Amniotic stem cell (primary cell): ENCODE measurements at places on chromosomes 2 and 18.

DNA sequence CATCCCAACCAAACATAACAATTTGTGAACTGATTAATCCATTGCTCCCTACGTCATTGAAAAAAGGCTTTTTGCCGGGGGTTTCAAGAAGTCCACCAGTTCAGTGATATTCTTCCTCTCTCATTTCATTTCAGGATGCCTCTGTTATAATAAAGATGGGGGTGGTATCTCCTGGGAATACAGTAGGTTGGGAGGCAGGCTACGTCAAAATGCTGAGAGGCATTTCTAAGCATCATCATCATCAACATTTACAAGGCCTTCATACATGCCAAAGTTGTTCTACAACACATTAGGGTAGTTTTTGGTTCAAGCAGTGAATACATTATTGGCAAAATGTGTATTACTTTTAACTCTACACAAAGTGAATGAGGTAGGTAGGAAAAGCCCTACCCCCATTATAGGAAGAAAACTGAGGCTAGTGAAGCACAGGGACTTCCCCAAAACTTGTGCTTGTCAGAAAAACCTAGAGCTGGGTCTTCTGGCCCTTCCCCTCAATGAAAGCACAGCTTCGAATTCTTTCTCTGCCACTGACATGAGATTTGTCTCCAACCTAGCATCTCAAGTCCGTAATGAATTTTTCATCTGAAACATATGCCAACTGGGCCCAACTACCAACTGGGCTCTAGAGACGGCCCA, 11.3 kb downstream of the OSR1 start:
- no peak for DNase-seq

DNA sequence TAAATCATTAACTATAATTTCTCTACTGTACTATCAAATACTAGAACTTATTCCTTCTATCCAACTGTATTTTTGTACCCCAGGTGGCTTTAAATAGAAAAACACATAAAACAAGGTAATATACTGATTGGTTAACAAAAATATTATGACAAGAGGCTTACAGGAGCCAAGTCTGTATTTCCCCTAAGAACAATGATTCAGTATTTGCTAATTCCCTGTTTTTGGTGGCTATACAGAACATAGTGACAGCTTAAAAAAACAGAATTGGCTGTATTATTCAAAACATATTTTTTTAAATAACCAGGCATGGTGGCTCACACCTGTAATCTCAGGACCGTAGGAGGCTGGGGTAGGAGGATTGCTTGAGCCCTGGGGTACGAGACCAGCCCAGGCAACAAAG, 16.3 kb downstream of the RTN4 start:
- DNase-seq = no peak

DNA sequence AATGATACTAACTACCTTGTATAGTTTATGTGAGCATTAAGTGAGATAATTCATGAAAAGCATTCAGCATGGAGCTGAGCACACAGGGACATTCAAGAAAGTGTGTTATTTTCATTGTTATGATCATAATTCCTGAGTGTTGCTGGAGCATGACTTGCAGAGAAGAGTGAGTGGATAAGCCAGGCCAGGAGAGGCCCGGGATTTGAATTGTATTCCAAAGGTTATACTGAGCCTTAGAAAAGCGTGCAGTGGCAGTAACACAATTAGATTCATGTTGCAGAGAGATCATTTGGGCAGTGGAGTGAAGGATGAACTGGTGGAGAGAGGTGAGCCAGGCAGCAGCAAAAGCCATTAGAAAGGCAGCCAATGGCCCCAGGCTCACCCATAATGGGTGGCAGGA, 142.9 kb upstream of the SH3BP4 start:
- no peak for DNase-seq

DNA sequence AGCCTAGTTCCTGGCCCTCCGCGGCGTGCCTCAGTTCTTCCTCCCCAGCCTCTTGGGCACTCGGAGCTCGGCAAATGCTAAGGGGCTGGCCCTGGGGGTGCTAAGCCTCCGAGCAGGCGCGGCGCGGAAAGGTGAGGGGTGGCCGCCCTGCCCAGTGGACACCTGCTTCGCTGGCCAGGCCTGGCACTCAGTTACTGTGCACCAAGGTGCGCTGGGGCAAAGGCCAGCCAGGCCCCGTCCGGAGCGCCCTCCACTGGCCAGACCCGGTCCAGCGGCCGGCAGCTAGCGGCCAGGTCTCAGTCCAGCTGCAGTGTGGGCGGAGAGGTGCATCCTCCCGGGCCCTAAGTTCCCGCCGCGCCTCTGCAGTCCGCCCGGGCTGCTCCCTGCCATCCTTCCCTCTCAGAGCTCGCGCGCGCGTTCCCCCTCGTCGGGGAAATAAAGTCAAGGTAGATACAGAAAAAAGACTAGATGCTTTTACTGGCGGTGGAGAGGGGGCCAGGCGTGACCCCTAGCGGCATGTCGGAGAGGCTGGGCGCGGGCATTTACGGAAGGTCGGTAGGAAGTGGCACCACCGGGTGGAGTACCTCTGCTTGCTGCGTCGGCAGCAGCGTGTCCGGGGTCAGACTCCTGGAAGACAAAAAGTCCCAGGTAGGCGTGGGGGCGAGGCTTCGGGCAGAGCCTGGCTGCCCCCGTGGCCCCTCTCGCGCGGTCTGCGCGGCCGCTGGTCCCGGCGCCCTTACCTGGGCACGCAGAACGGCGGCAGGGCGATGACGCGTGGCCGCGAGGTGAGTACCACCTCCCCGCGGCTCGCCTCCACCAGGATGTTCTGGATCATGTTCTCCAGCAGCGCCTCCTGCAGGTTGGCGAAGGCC, 9.4 kb upstream of the CRYBA2 start:
- no peak for DNase-seq

GRCh38 chr2:205706769-205707381, 24.6 kb downstream of the NRP2 start:
- no peak for DNase-seq

GRCh38 chr18:48792611-48793380, 158.0 kb downstream of the SMAD7 start:
- DNase-seq = no peak

- no peak for DNase-seq
Measured at GRCh38 chr2:152558158-152558984, 158.9 kb downstream of the PRPF40A start.

DNA sequence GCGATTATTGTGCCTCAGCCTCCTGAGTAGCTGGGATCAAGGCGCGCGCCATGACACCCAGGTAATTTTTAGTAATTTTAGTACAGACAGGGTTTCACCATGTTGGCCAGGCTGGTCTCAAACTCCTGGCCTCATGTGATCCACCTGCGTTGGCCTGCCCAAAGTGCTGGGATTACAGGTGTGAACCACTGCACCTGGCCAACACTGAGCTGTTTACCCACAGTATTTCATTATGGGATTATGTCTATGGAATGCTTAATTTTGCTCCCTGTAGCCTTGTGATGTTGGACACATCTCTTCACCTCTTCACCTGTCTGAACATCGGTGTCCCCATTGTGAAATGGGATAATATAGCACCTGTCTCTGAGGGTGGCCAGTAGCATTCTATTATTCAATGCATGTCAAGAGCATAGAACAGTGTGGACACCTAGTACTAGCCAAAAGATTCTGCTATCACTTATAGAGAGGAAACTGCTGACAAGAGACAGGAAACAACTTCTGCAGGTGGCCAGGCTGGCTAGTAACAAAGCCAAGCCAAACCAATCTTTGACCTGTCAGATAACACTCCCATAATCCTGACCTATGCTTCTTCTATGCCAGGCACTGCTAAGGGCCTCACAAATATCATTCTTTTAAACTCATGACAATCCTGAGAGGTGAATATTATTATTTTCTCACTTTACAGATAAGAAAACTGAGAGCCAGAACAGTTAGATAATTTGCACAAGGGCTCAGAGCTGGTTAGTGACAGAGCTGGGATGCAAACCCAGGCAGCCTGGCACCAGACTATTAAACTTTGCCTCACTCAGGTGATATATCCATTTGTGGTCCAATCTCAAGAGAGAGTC, 29.4 kb upstream of the REEP1 start:
- no peak for DNase-seq

- no peak for DNase-seq
Measured at GRCh38 chr2:44166096-44166495, 2.6 kb upstream of the PPM1B start.

- peak; percentile 30 for DNase-seq
Measured at GRCh38 chr2:235027558-235028214, 75.9 kb downstream of the SH3BP4 start.

GRCh38 chr2:169303579-169304305, 58.6 kb downstream of the LRP2 start:
- no peak for DNase-seq

GRCh38 chr2:230327418-230328154, 593 bp downstream of the SP140L start:
- DNase-seq = no peak

GRCh38 chr18:58842978-58843687, 21.5 kb upstream of the ZNF532 start:
- no peak for DNase-seq

DNA sequence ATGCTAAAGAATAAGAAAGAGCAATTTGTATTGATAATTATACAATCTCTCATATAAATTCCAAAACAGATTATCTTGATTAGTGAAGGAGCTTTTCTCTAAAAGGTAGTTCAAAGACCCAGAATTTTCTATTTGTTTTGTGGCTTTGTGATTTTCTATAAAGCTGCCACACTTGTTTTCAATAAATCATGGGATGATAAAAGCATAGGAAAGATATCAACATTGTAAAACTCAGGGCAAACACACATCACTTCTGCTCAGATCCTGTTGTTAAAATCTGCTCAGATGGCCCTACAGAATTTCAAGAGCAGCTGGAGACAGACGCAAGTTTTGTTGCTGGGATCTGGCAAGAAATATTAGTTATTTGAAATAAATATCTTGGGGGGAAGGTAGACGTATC, 28.8 kb upstream of the CBLN2 start:
- no peak for DNase-seq

DNA sequence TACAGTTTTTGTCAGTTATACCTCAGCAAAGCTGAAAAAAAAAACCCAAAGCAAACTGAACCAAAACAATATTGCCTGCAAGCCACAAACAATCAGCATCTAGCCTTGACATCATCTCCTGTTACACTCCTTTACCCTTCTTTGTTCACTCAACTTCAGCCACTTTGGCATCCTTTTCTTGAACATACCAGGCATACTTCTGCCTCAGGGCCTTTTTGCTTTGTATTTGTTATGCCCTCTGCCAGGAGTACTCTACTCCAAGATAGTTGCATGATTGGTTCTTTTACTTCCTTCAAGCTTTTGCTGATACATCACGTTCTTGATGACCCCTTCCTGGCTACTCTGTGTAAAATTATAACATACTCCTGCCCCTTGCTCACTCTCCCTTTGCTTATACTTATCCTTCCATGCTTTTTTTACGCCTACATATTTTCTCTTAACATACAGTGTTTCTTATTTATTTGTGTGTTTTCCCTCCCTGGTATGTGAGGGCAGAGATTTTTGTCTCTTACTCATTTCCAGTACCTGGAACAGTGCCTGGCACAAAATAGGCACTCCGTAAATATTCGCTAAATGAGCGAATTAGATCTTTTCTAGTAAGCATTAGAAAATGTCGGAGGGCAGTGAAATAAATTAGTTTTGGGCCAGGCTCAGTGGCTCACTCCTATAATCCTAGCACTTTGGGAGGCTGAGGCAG, 12.7 kb downstream of the ABI2 start:
- peak; percentile 38 for DNase-seq

DNA sequence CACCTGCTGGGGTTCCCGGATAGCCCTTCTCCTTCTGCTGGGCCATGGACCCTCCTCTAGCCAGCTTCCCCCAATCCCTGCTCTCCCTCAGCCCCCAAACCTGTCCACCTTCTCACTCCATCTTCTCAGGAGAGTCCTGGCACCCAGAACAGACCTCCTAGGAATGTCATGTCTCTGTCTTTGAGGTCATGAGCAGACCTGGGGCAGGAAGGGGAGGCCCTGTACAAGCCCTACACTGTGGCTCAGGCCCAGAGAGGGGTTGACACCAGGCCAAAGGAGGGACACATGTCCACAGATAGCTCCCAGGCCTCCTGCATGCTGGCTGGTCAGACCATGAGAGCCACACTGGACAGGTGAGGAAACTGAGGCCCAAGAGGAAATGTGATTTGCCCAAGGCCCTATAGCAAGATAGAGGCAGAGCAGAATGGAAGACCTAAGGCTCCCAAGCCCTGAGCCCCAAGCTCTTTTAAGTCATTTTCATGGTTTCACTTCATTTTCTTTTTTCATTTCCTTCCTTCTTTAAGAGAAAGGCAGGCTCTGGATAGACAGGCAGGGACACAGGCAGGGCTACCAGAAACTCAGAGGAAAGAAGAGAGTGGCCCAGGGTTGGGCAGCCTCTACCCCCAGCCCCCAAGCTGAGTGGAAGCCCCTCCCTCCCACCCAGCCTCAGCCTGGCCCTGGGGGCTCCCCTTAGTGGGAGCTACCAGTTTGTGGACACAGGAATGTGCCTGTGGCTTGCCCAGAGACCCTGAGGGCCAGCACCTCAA, 159.7 kb downstream of the SMAD7 start:
- no peak for DNase-seq

DNA sequence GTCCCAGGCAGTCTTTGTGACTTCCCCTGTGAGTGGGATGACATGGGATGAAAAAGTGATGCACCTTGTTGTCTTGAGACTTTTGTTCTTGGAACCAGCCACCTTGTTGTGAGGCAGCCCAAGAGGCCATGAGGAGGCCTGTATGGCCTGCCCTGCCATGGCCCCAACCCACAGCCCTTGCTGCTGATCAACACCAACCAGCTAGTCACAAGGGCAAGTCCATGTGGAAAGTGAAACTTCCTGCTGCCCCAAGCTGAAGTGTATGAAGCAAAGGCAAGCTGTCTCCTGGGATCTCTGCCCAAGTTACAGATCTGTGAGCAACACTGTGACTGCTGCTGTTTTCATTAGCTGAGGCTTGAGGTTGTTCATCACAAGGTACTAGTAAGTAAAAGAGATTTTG, 21.6 kb downstream of the TMEM18 start:
- no peak for DNase-seq

DNA sequence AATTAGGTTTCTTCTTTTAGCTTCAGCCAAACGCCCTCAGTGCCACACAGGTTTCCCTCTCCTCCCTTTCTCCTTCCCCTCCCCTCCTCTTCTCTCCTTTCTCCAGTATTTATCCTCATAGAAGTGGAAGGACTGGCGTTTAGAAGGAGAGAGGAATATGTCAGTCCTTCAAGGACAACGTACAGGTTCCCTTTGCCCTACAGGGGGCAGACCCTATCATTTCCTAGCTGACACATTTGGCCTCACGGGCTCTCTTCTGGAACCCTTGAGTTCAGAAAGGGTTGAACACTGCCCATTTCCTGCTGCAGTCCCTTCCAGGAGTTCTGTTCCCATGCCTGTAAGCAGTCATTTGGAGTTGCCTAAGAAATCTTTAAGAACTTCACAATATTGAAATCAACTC, 46.1 kb downstream of the CDCA7 start:
- no peak for DNase-seq

DNA sequence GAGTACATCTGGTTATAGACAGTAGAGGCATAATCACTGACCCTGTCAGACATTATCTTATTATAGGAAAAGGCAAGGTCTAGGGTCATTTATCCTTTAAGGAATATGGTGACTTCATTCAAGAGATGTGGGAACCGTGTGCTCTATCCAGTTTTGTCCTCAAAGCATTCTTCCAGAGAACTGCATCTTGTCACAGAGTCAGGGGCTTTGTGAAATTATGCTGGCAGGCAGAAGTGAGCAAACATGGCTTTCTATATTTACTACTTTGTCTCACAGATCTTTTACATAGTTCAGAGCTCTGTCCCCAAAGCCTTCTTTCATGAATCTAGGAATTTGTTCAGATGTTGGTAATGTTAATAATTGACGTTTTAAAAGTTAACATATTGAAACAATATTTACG, 177.4 kb downstream of the ASXL3 start:
- DNase-seq = no peak
